ENCODE measurements at places on chromosomes 1 and 21. TPM values are rescaled to one million over a fixed set of nuclear protein-coding genes. Genes with fewer than 3 reads are reported as not detected.

DNA sequence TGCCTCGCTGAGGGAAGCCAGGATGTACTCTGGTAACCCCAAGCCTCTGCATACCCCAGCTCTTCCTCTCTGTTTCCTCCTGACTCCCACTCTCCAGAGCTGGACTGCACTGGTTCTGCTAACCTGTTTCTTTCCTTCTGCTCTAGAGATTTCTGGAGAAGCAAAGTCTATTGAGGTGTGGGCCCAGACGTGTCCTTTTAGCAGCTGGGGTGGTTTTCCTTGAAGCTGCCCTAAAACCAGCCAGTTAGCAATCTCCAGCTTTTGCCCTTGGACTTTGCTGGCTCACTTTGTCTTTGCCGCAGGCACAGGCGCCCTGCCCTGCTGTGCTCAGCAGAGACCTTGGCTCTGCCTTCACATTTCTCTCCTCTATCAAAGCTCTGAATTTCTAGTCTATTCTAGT is 171.8 kb upstream of the IVNS1ABP start:
- no peak for DNase-seq

DNA sequence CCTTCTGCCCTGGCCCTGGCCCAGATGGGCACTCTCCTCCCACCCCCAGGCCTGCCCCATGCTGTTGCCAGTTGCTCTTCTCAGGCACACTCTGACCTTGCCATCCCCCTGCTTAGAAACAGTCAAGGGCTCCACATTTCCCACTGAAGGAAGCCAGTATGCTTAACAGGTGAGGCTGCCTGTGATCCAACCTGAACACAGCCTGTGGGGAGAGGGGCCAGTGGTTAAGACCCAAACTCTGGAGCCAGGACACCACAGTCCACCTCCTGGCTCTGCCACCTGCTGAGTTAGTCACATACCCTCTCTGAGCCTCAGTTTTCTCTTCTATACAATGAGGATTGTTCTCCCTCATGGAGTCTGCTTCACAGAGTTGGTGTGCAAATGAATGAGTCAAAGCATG is 526.9 kb downstream of the MATN1 start:
- DNase-seq, result no peak

The LCE3E gene
- total RNA-seq, result not detected

The CELA2B gene
- total RNA-seq, result not detected

- peak; percentile 90 for DNase-seq
These were observed 20.8 kb downstream of the NAV1 start for GRCh38 chr1:201559679-201560162.

- DNase-seq, result peak; percentile 76
These were observed 6.6 kb upstream of the PEX19 start for GRCh38 chr1:160291248-160292220.

GRCh38 chr1:61825393-61825792 is 83.1 kb downstream of the PATJ start:
- no peak for DNase-seq

DNA sequence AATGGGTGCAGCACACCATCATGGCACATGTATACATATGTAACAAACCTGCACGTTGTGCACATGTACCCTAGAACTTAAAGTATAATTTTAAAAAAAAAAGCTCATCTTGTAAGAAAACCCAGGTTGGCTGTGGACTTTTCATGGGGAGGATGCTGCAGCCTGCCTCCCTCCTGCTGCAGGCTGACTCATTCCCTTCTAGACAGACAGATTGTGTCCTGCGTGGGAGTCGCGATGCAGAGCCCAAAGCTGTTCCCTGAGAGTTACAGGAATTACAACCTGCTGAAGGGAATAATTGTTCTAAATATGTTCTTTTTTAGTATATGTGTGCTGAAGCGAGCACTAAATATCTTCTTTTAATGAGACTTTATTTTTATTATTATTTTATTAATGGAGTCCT is 93.2 kb downstream of the TBX19 start:
- DNase-seq, result no peak

DNA sequence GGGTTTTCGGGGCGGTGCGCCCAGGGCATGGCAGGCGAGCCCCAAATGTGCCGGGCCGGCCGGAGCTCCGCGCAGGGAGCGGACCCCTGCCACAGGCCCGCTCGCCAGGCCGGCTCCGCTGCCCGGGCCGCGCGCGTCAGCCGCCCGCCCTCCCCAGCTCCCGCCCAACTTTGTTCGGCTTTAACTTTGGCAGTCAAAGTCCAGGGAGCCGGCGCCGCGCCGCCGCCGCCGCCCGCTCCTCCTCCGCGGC is 488 bp downstream of the SLC35D1 start:
- no peak for DNase-seq

The FALEC gene
- total RNA-seq, result 2.9 TPM

DNA sequence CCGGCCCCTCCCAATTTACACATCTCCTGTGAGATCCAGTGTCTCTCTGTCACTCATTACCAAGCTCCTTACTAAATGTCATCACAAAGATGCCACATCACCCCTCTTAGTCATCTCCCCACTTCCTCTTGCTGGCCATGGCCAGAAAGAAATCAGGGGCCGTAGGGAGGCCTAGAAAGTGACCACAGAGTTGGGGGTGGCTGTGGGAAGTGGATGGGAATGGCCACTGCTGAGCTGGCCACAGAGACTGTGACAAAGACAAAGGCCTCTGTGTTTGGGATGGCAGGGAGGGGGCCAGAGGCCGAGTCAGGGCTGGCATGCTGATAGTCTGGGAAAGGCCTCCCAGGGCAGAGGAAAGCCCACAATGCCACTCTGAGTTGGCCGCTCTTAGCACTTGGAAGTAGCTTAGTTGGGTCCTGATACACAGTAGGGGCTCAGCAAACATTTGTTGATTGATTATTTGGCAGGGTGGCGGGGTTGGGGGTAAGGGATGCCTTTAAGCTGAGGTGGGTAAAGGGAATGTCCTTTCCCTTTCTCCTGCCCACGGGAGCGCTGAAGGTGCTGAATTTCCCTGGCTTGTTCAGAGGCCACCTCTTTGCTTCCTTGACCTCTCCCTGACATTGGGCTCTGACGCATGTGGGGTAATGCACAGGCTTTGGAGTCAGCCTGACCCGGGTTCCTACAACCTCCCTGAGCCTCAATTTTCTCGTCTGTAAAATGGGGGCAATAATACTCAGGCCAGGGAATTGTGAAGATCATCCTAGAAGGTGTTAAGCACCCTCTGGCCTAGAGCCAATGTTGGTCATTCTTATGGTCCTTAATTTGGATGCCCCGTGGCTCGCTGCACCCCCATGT is 13.2 kb downstream of the NAV1 start:
- peak; percentile 92 for DNase-seq

DNA sequence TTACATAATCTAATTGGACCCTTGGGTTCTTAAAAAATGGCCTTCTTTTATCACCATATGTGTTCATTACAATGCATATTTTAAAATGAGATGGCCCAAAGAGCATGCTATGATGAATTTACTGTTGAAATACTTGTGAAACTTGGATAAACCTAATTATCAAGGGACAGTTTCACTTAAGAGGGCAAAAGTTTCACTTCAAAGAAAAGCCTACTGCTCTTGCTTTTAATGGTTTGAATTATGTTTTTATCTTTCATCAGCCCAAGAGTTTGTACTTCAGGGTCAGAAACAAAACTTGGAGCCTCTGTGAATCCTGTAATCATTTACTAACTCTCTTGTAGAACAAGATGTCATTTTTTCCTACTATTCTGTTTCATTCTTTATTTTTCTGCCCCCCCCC is 32.3 kb downstream of the POU2F1 start:
- no peak for DNase-seq

The EPHA10 gene
- 22.2 TPM for total RNA-seq
